ENCODE measurements at places on chromosomes 4 and X. TPM values are rescaled to one million over a fixed set of nuclear protein-coding genes. Genes with fewer than 3 reads are reported as not detected.

FAM149A gene
- total RNA-seq = 0.61 TPM

CXCR3 gene
- 163 TPM for total RNA-seq

GNRHR gene
- total RNA-seq = not detected

IL21 gene
- total RNA-seq = 30.1 TPM

DIPK2B gene
- total RNA-seq = not detected

F8A3 gene
- 28.8 TPM for total RNA-seq

RAB41 gene
- total RNA-seq = not detected

PDGFC gene
- not detected for total RNA-seq

TMEM156 gene
- total RNA-seq = 43.3 TPM

GAGE12F gene
- not detected for total RNA-seq

MAGEA8 gene
- total RNA-seq = not detected

UGT2A1 gene
- not detected for total RNA-seq

NPY2R gene
- not detected for total RNA-seq

TMLHE gene
- 10.2 TPM for total RNA-seq

NAP1L2 gene
- total RNA-seq = 2.3 TPM

ADRA2C gene
- total RNA-seq = not detected

FAM47A gene
- not detected for total RNA-seq

FAT1 gene
- total RNA-seq = 0.17 TPM

TACC3 gene
- 177 TPM for total RNA-seq

XIAP gene
- total RNA-seq = 46.1 TPM

VEGFD gene
- total RNA-seq = not detected

INTU gene
- not detected for total RNA-seq

VEGFC gene
- total RNA-seq = not detected

GK2 gene
- total RNA-seq = not detected

UGT2B10 gene
- total RNA-seq = not detected

GAGE13 gene
- total RNA-seq = not detected

ALG13 gene
- total RNA-seq = 42.5 TPM

MTM1 gene
- total RNA-seq = 35.4 TPM

CPEB2 gene
- 20.5 TPM for total RNA-seq

SPINK2 gene
- total RNA-seq = not detected

GPM6B gene
- total RNA-seq = not detected

HAND2 gene
- not detected for total RNA-seq

SUPT20HL2 gene
- not detected for total RNA-seq

PNMA6F gene
- not detected for total RNA-seq

ESX1 gene
- not detected for total RNA-seq

PNMA6A gene
- total RNA-seq = 0.74 TPM

EMCN gene
- total RNA-seq = not detected

RAI2 gene
- 0.12 TPM for total RNA-seq

RTL3 gene
- not detected for total RNA-seq

NCAPG gene
- 43.4 TPM for total RNA-seq

QDPR gene
- 14.6 TPM for total RNA-seq

FABP2 gene
- total RNA-seq = not detected

WAS gene
- total RNA-seq = 162 TPM

MGAT4D gene
- total RNA-seq = not detected

UPF3B gene
- total RNA-seq = 12.5 TPM

UGT2B7 gene
- total RNA-seq = not detected

FGF5 gene
- total RNA-seq = not detected

VCX2 gene
- total RNA-seq = not detected

XAGE1A gene
- total RNA-seq = not detected

HHIP gene
- total RNA-seq = not detected

Measured in T-helper 1 cell treated with Interleukin-12 subunit alpha and Interleukin-12 subunit beta and Interleukin-4 antibody, amounts not matched to agents 30 ng/mL and 1 ng/mL, for 36 hours (primary cell).